ENCODE measurements at places on chromosomes 4 and X.

DNA sequence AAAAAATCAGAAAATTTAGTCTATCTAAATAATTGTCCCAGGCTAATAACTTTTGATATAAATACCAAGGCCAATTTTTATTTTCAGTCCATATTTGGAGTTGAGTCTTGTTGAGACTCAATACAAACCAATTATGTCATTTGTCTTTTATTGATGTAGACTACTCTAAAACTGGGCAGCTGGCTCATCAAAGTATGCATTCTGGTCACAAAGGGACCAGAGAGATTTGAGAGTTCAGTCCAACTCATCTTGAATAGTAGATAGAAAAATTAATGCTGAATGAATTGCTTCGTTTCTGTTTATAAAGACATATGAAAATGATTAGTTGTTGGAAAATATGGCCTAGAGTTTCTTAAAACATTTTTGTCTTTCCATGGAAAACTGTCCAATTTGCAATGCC, 412.5 kb upstream of the KLHL4 start:
- no peak for DNase-seq

DNA sequence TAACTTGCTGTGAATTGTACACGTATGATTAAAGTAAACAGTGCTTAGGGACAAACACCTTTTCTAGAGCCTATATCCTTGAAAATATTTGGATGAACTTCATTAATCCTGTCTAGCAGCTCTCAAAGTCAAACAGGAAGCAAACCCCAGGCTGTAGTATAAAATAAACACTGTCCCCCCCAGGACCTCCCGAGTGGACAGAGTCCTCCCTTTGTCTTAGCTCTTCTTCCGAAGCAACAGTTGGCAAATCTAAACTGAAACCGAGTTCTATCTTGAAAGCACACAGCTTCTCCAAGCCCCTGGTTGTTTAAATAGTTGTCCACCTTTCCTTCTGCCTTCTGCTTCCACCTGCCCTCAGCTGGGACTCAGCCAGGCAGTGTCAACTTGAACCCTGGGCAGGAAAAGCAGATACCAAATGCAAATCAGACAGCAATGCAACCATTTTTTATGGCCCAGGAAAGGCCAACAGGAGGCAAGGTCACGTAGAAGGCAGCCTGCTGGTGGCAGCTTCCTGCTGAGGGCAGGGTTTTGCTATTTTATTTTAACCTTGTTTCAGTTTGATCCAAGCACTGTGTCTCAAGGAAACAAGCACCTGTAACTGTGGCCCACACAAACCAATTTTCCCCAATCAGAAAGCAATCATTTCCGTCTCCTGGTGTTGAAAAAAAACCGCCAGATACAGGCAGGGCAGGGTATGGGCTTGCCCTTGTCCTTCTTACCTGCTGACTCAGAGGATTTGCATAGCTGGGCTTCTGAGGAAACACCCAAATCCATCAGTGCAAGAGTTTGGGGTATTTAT, 110.3 kb upstream of the KIT start:
- no peak for DNase-seq

- no peak for DNase-seq
Measured at GRCh38 chr4:60463857-60464502, 736.1 kb upstream of the ADGRL3 start.

DNA sequence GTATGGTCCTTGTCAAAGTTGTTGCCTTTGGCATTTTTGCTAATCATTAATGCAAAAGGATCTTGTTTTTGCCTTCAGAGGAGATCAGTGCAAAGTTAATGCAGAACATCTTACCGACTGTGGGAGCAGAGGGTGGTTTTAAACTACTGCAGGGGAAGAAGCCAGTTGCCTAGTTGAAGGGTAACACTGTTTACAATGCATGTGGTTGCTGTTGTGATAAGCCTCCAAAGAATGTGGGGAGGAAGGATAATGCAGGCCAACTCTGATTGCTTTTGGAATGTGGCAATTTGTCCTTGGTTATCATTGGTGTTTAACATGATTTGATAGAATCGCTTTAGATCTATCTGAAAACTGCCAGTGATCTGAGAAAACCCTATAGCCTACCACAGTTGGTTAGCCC, 204.3 kb upstream of the TLL1 start:
- no peak for DNase-seq

- no peak for DNase-seq
Measured at GRCh38 chr4:90495936-90496335, 368.7 kb downstream of the CCSER1 start.

DNA sequence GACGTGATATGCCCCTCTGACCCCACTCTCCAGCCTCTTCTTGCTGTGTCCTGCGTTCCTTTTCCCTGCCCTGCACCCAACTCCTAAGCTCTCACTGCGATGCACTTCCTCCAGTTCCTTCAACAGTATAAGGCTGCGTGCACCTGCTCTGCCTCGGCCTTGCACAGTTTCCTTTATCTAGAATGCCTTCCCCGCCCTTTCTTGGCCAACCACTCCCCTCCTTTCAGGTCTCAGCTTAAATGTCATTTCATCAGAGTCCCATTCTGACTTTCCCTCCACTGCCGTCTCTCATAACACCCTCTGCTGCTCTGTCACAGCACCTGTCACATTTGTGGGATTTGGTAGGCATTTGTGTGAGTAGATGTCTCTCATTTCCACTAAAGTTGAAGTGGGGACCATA, 58.4 kb upstream of the NEIL3 start:
- no peak for DNase-seq

DNA sequence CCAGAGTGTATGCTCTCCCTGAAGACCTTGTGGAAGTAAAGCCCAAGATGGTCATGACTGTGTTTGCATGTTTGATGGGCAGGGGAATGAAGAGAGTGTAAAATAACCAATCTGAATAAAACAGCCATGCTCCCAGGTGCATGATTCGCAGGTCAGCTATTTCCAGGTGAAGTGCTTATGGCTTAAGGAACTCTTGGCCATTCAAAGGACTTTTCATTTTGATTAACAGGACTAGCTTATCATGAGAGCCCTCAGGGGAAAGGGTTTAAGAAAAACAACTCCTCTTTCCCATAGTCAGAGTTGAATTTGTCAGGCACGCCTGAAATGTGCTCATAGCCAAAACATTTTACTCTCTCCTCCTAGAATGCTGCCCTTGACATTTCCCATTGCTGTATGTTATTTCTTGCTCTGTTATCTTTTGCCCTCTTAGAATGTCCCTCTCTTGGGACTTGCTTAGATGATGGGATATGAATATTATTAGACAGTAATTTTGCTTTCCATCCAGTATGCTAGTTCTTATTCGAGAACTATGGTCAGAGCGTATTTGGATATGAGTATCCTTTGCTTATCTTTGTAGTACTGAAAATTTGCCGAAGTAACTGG, 88.6 kb downstream of the PLS3 start:
- no peak for DNase-seq

DNA sequence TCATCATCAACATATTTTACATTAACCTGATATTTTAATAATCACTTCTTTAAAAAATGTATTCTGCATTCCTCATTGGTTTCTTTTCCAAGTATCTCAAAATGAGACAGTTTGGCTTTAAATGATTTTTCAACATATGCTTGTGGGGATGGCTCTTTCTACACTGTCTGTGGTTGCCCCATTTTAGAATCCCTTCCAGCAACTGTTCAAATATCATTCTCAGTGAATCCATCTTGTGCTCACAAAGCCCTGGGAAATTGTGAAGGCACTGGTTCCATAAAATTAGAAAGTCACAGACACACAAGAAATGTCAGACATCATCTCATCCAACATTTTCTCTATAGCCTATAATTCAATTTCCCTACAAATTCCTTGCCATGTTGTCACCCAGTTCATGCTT, 103.5 kb downstream of the LNX1 start:
- DNase-seq: no peak

DNA sequence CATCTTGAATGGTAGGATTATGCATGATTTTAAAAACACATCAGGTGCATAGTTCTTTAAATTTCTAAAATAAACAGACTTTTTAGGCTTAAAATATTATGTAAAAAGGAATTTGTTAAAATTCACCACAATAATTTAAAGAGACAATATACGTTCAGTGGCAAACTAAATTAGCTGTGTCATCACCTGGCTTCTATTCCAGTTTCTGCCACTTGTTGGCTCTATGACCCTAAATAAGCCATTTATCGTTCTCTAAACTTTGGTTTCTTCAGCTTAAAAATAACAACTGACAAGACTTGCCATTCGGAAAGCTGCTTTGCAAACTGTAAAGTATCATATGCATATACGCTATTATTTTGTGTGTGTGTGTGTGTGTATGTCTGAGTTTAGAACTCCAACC, 141.3 kb downstream of the MGST2 start:
- DNase-seq: no peak

GRCh38 chrX:142036116-142036515, 132.4 kb downstream of the MAGEC1 start:
- DNase-seq: no peak

DNA sequence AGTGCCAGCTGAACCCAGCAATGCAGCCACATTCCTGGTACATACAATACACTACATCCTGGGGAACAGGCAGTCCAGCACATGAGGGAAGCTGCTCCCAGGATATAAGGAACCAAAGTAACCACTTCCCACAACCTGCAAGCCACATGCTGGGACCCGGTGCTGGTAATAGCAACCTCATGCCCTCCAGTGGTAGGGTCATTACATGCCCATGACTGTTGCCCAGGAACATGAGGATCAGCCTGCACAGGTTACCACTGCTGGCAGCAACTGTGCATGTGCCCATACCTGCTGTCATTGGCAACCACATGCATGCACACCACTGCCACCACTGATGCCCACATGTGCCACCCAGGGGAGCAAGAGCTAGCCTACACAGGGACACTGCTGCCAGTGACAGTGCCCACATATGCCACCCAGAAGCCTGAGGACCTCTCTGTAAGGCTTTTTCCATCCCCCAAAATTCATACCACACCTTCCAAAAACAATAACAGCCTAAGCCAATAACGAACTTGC, 1982.5 kb downstream of the ARAP2 start:
- DNase-seq: no peak

GRCh38 chr4:8913121-8913857, 41.6 kb upstream of the HMX1 start:
- DNase-seq: no peak

GRCh38 chr4:23680671-23681518, 209.0 kb downstream of the PPARGC1A start:
- DNase-seq: no peak

DNA sequence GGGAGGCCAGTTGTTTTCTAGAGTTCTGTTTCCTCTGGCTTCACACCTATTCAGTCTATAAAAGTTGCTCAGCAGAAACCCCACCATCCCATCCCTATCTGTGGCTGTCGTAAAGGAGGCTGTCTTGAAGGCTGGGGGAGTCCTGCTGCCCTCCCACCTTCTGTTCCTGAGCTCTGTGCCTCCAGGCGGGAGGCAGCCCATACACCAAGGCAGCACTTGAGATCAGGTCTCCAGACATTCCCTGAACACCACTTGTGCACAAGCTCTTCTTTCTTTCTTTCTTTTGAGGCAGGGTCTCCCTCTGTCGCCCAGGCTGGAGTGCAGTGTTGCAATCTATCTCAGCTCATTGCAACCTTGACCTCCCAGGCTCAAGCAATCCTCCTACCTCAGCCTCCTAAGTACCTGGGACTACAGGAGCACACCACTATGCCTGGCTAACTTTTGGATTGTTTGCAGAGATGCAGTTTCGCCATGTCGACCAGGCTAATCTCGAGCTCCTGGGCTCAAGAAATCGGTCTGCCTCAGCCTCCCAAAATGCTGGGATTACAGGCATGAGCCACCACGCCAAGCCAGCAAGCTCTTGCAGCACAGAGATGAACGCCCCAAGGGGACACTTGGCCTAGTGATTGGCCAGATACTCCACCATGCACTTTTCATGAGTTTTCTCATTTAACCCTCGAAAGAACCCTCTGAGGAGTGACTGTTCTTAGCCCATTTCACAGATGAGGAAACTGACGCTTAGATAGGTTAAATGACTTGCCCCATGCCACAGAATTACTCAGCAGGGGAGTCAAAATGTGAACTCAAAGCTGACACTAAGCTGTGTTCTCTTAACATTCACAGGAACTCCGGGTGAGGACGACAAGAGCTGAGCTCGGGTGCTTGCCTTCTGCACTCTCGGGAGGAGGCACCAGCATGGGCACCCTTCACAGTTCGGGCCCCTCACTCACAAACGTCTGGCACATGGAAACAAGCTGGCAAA, 55.8 kb upstream of the ENPP6 start:
- no peak for DNase-seq

GRCh38 chr4:121668368-121669162, 28.2 kb downstream of the ANXA5 start:
- DNase-seq: no peak

DNA sequence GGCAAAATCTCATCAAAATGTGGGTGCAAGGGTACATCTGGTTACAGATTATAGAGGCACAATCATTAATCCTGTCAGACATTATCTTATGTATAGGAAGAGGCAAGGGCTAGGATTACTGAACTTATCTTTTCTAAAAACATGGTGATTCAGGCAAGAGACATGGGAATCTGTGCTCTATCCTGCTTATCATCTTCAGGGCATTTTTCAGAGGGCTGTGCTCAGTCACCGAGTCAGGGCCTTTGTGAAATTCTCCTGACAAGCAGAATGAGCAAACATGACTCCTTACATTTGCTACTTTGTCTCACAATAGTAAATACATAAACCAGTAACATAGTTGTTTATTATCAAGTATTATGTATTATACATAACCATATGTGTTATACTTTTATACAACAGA, 84.2 kb upstream of the KCTD8 start:
- DNase-seq: no peak

- DNase-seq: no peak
Measured at GRCh38 chr4:94507708-94508107, 56.0 kb downstream of the PDLIM5 start.

- no peak for DNase-seq
Measured at GRCh38 chr4:55561889-55562288, 15.2 kb upstream of the CLOCK start.

GRCh38 chrX:20515841-20516461, 249.2 kb upstream of the RPS6KA3 start:
- DNase-seq: no peak

DNA sequence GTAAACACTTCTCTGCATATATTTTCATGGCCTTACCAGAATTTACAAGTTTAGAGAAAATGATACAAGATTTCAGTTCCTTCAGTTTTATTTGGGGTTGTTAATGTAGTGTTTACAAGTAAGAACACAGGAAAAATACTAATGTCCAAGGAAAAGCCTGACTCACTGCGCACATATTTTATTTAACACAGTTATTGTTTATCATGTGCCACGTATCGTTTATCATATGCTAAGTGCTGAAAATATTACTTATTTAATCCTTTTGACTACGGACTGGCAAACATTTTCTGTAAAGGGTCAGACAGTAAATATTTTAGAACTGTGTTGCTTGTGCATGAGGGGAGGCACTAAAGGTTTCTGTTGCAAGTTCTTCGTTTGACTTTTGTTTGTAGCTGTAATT, 794 bp downstream of the HSD17B13 start:
- no peak for DNase-seq

Data from NCI-H187 (cell line).